CD4-positive, alpha-beta memory T cell (primary cell): ENCODE measurements at places on chromosomes 1 and 21.

DNA sequence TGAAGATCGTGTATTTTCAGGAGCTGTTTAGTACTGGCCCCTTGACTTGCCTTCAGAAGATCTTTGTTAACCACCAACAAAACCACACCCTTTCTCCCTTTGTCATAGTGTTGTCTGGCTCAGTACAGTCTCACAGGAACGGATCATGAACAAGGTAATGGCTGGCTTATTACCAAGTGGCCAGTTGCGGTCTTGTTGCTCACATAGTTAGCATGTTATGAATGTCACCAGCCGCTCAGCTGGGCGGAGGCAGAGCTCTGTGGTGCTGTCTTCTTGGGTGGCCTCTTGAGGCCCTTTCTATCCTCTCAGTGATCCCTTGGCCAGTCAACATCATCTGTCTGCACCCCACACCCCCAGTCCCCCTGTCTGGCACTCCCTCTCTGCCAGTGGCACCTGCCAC is 21.4 kb downstream of the CNIH3 start:
- H3K27ac ChIP-seq = no peak overlapping the region
- H3K27me3 ChIP-seq = no peaks in the 10 kb centered on the region

DNA sequence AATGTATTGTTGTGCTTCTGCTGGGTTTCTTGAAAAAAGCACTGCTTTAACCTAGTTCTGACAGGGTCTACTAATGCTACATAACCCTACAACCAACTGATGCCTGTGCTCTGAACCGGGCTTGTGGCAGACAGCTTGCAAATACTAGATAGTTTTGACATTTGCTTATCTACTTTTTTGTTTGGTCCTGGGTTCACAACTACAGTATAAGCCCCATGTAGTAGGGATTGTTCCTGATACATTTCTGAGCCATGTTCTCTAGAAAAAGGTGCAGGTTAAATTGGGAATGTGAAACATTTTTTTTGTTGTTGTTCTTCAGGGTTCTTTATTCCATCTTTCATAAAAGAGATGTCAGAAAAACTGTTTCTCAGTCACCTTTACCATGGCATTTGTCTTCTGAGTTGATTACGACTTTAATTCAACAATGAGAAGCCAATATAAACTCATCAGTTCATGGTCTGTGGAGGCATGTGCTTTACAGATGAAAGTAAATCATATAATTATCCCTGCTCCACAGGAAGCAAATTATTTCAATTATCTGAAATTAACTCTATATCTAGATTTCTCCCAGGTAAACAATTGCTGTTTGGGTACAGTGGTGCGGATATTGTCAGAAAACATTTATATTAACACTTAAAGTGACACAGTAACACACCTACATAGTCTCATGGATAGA is 22.0 kb downstream of the OLFM3 start:
- H3K27ac ChIP-seq = no peak overlapping the region
- H3K27me3 ChIP-seq = no peaks in the 10 kb centered on the region
- H3K36me3 ChIP-seq = no peaks in the 10 kb centered on the region
- no peaks in the 10 kb centered on the region for H3K4me1 ChIP-seq
- no peak overlapping the region for H3K4me3 ChIP-seq
- no peak for DNase-seq

DNA sequence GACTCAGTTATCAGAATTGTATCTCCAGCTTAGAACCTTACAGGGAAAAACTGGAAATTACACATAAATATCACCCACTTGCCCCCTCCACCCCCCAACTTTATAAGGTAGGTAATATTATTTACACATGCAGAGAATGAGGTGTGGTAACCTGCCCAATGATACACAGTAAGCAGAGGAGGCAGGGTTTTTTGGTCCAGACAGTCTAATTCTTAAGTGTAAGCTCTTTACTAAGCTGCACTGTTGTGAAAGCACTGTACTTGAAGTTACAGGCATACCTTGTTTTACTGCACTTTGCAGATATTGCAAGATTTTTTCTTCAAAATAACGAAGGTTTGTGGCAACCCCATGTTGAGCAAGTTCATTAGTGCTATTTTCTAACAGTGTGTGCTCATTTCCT is 24.8 kb upstream of the MYOCOS start:
- no peak overlapping the region for H3K4me3 ChIP-seq
- H3K36me3 ChIP-seq = peaks cover 6% of the 10 kb centered on the region
- H3K4me1 ChIP-seq = no peaks in the 10 kb centered on the region
- H3K27me3 ChIP-seq = no peaks in the 10 kb centered on the region
- DNase-seq = no peak
- H3K27ac ChIP-seq = no peak overlapping the region

- no peak for DNase-seq
- H3K36me3 ChIP-seq = no peaks in the 10 kb centered on the region
- no peak overlapping the region for H3K27ac ChIP-seq
- H3K4me3 ChIP-seq = no peak overlapping the region
These were observed 386.6 kb downstream of the MATN1 start for GRCh38 chr1:30336550-30337323.

DNA sequence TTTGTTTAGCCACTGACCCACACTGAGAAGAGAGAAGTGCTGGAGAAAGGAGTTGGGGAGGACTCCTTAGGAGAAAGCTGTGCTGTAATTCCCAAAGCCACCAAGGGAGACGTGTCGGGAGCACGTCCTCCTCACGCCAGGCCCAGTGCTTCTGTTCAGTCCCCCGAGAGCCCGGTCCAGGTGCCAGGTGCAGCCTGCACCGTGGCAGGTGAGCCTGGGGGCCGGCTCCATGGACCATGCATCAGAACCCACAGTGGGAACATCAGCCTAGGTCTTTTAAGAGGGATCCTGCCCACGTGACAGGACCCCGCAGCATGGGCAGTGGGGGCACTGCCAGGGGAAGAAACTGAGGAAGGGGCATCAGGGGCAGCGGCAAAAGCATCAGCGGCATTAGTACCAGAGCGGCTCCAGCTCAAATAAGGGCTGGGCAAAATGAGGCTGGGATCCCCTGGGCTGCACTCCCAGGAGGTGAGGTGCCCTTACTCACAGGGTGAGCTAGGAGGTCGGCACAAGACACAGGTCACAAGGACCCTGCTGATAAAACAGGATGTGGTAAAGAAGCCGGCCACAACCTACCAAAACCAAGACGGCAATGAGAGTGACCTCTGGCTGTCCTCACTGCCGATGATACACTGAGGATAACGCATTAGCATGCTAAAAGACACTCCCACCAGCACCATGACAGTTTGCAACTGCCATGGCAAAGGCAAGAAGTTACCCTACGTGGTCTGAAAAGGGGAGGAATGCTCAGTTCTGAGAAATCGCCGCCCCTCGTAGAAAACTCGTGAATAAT is 24.6 kb upstream of the PRDM15 start:
- H3K4me1 ChIP-seq = peaks cover 9% of the 10 kb centered on the region
- DNase-seq = no peak
- H3K27me3 ChIP-seq = no peaks in the 10 kb centered on the region
- H3K27ac ChIP-seq = no peak overlapping the region
- H3K4me3 ChIP-seq = no peak overlapping the region
- no peaks in the 10 kb centered on the region for H3K36me3 ChIP-seq

DNA sequence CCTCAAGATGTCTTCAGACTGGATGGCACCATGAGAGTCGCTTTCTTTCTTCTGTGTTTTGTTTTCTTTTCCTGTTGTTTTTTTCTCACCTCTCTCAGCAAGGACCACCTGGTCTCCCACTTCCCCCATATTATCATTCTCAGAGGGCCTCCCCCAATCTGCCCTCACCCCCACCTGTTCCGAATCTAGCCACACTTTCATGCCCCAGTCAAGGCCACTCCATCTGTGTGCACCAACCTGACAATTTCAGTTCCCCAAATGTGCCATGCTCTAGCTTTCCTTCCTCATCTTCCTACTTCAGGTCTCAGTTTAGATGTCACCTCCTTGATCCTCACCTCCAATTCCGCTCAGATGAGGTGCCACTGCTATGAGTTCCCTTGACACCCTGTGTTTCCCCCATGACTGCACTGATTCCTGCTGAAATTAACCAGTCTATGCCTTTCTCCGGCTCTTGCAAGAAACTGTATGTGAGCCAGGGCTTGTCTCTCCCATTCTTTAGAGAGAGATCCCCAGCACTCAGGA is 146.2 kb downstream of the PLPP3 start:
- H3K4me1 ChIP-seq = no peaks in the 10 kb centered on the region
- H3K27me3 ChIP-seq = no peaks in the 10 kb centered on the region
- H3K27ac ChIP-seq = no peak overlapping the region
- no peaks in the 10 kb centered on the region for H3K36me3 ChIP-seq
